ENCODE measurements at places on chromosomes 4 and X. TPM values are rescaled to one million over a fixed set of nuclear protein-coding genes. Genes with fewer than 3 reads are reported as not detected.
A peak's percentile ranks its signal among the peaks of the same experiment; 100 is the strongest.

The PRSS12 gene
- polyA plus RNA-seq: 0.05 TPM

The LANCL3 gene
- not detected for polyA plus RNA-seq

The ARHGAP10 gene
- polyA plus RNA-seq: 4.0 TPM

The ODAM gene
- polyA plus RNA-seq: not detected

The SMARCA1 gene
- polyA plus RNA-seq: not detected

The OPN1LW gene
- polyA plus RNA-seq: not detected

The XK gene
- not detected for polyA plus RNA-seq

The IL2RG gene
- polyA plus RNA-seq: 1,069 TPM

- no peak for DNase-seq
- H3K36me3 ChIP-seq: no peaks in the 10 kb centered on the region
- H3K4me3 ChIP-seq: no peak overlapping the region
- H3K4me1 ChIP-seq: no peaks in the 10 kb centered on the region
- no peak overlapping the region for H3K27ac ChIP-seq
These were observed 208.2 kb downstream of the EVC2 start for GRCh38 chr4:5500165-5500564.

DNA sequence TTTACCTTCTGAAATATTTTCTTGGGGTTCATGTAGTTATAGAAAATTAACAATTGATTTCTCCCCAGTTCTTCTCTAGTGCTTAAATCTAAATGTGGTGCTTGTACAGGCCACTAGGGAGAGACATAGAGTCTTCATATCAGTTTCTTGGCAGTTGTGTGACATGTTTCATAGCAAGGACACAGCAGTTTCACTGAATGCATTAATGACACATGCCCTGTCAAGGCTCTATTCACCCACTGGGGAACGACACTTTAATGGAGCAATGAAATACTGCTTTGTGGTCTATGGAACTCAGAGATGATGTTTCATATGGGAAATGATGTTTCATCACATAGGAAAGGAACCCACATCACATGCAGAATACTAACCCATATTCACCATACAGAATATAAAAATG, 2.8 kb downstream of the VEGFC start:
- H3K27ac ChIP-seq: no peak overlapping the region
- no peak for DNase-seq
- no peaks in the 10 kb centered on the region for H3K36me3 ChIP-seq
- H3K27me3 ChIP-seq: peaks cover 23% of the 10 kb centered on the region

GRCh38 chrX:42241421-42241820, 318.1 kb upstream of the CASK start:
- H3K27ac ChIP-seq: no peak overlapping the region
- DNase-seq: no peak
- no peak overlapping the region for H3K4me3 ChIP-seq
- no peaks in the 10 kb centered on the region for H3K27me3 ChIP-seq
- H3K4me1 ChIP-seq: no peaks in the 10 kb centered on the region
- no peaks in the 10 kb centered on the region for H3K36me3 ChIP-seq

- no peaks in the 10 kb centered on the region for H3K27me3 ChIP-seq
- peak; percentile 11 for DNase-seq
- no peaks in the 10 kb centered on the region for H3K36me3 ChIP-seq
- H3K4me1 ChIP-seq: peaks cover 7% of the 10 kb centered on the region
- H3K27ac ChIP-seq: peak within 1 kb of the TSS; percentile 57
These were observed at the start of gene NAP1L3 for GRCh38 chrX:93673056-93673868. Gene NAP1L3 (minus strand): TSS chrX:93673578. CDS start chrX:93673304, 274 bp downstream.

DNA sequence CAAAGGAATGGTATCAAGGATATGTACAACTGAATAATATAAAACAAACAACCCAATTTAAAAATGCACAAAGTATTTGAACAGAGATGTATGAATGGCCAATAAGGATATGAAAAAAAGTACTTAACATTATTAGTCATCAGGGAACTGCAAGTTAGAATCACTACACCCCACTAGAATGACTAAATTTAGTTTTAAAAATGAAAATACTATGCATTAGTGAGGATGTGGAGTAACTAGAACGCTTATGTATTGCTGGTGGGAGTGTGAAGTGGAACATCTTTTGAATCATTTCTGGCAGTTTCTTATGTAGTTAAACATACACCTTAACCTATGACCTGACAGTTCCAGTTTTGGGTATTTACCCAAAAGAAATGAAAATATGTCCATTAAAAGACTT, 13.0 kb upstream of the SLC16A2 start:
- peaks cover 4% of the 10 kb centered on the region for H3K27me3 ChIP-seq
- H3K36me3 ChIP-seq: no peaks in the 10 kb centered on the region
- no peak overlapping the region for H3K27ac ChIP-seq

DNA sequence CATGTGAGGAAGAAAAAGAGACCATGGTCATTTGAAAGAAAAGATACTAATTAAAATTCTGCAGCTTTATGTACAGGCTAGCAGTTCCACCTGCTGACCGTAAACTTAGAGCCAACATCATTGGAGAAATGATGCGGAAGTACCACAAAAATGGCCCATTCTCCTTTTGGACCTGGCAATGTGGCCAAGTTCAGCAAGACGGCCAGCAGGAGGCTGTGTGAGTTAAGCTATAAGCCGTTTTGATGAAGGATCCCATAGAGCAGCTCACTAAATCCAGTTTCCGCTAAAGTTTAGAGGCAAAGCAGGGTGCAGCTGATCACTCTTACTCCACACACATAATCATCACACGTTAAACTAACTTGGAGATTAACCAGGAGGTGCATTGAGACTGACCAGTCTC, 133.8 kb downstream of the LDB2 start:
- no peaks in the 10 kb centered on the region for H3K27me3 ChIP-seq
- no peaks in the 10 kb centered on the region for H3K4me1 ChIP-seq
- no peak overlapping the region for H3K4me3 ChIP-seq
- H3K36me3 ChIP-seq: no peaks in the 10 kb centered on the region
- no peak overlapping the region for H3K27ac ChIP-seq

DNA sequence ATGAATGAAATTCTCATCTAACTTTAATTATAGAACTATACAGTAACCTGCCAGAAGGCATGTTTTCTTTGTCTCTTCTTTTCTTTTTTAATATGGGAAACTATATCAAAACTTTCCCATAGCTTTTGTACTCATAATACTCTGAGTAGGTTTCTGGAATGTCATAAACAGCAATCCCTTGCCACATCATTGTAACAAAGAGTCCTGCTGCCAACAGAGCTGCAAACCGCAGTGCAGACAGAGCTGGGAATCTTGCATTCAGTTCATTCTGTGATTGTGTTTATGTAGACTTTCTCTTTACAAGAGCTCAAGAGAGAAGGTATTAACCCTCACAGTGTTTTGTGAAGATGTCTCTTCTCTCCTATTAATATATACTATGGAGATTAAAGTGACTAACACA, 304.4 kb upstream of the SLIT2 start:
- no peak overlapping the region for H3K27ac ChIP-seq
- DNase-seq: no peak
- no peaks in the 10 kb centered on the region for H3K4me1 ChIP-seq
- no peaks in the 10 kb centered on the region for H3K36me3 ChIP-seq
- no peak overlapping the region for H3K4me3 ChIP-seq
- no peaks in the 10 kb centered on the region for H3K27me3 ChIP-seq

- peaks cover 17% of the 10 kb centered on the region for H3K36me3 ChIP-seq
These were observed at the start of gene PGM2 for GRCh38 chr4:37826295-37827029. Gene PGM2 (plus strand): TSS chr4:37826686. CDS start chr4:37826733, 47 bp downstream.

DNA sequence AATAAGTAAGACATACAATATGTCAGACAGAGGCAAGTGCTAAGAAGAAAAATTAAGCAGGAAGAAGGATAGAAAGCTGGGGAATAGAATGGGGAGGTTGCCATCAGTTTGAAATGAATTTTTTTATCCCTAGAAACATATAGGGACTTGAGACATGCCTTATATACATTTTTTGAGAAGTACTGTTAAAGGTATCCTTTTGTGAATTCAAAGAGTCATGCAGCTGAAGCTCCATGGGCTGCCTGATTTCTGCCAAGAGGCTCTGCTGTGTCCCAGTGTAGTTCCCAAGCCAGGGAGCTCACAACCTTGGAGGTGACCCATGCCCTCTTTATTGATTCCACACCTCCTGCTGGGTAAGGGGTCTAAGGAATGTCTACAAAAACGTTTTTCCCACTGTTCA, 564.6 kb upstream of the DIPK2B start:
- no peaks in the 10 kb centered on the region for H3K27me3 ChIP-seq
- H3K4me3 ChIP-seq: peak overlapping the region; percentile 95
- peaks cover 37% of the 10 kb centered on the region for H3K4me1 ChIP-seq
- no peaks in the 10 kb centered on the region for H3K36me3 ChIP-seq
- no peak for DNase-seq

GRCh38 chr4:180809439-180809838, 1433.8 kb upstream of the TENM3 start:
- DNase-seq: no peak
- H3K27ac ChIP-seq: no peak overlapping the region
- no peaks in the 10 kb centered on the region for H3K4me1 ChIP-seq
- no peaks in the 10 kb centered on the region for H3K36me3 ChIP-seq

GRCh38 chr4:105637408-105638176, 70.9 kb downstream of the INTS12 start:
- H3K27ac ChIP-seq: no peak overlapping the region
- no peaks in the 10 kb centered on the region for H3K36me3 ChIP-seq
- no peak overlapping the region for H3K4me3 ChIP-seq
- H3K27me3 ChIP-seq: peaks cover 1% of the 10 kb centered on the region

DNA sequence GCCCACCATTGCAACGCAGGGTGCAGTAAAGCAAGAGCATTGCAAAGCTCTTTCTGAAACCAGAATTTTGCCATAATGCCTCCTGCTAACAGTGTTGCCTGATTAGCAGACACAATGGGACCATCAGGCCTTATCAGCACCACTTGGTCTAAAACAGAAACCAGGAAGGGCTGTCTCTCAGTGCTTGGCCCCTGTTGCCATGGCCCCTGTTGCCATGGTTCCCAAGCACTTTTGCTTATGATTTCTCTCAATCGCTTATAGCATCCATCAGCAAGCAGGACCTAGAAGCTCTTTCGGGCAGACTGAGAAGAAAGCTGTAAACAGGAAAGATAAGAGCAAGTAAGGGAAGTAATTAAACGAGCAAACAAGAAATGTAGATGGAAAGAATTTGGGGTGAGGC, 36.8 kb downstream of the RTL5 start:
- peaks cover 16% of the 10 kb centered on the region for H3K4me1 ChIP-seq
- H3K27ac ChIP-seq: peak overlapping the region; percentile 63
- H3K36me3 ChIP-seq: no peaks in the 10 kb centered on the region
- H3K27me3 ChIP-seq: no peaks in the 10 kb centered on the region
- peak overlapping the region; percentile 41 for H3K4me3 ChIP-seq
- peak; percentile 74 for DNase-seq

DNA sequence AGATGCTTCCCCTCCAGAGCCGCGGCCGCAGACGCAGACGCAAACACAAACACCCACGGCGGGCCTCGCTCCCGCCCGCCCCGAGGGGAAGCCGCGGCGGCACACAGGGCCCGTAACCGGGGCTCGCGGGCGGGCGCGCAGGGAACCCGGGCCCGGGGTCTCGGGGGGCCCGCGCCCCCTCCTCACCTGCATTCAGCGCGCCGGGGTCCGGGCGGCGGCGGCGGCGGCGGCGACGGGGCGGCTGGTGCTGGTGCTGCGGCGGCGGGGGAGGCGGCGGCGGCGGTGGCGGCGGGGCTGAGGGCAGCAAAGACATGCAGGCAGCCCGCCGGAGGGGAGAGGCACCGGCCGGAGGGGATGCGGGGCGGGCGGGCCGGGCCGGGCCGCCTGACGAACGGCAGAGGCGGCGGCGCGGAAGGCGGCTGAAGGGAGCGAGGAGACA, 255 bp upstream of the CNOT6L start:
- H3K4me3 ChIP-seq: peak overlapping the region; percentile 78
- H3K27ac ChIP-seq: peak overlapping the region; percentile 99
- H3K4me1 ChIP-seq: peaks cover 58% of the 10 kb centered on the region

GRCh38 chr4:140242357-140243277, 88.6 kb upstream of the MAML3 start:
- H3K27ac ChIP-seq: no peak overlapping the region
- H3K36me3 ChIP-seq: no peaks in the 10 kb centered on the region

DNA sequence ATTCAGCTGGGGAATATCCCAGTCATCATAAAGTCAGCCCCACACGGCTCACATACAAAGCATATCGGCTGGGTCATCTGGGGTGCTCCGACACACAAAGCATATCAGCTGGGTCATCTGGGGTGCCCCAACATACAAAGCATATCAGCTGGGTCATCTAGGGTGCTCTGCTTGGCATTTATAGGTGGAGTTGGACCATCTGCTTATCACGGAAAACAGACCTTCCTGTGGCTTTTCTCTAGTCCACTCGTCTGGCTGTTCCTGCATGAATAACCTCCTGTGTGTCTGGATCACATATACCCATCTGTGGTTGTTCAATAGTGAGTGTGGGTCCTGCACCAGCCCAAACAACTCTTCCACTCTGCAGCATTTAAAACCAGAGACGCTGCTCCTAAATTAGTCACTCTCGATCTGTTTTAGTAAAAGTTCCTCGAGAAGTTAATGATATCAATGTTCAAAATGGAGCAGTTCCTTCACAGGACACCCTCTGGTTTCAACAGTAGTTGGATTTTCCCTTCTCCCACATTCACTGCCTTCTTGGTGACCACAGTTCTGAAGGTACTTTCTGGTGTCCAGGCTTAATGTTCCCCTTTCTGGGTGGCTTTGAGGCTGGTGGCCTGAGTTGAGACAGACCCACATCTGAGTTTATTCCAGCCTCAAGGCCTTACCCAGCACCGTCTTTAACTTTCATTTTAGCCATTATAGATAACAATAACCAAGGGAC, 70.0 kb upstream of the FRG1 start:
- H3K4me1 ChIP-seq: no peaks in the 10 kb centered on the region
- no peak overlapping the region for H3K4me3 ChIP-seq
- H3K36me3 ChIP-seq: no peaks in the 10 kb centered on the region
- no peak overlapping the region for H3K27ac ChIP-seq
- no peak for DNase-seq
